ENCODE measurements at places on chromosomes 2 and 18.

GRCh38 chr2:217413193-217413592 lies 553.3 kb upstream of the TNP1 start:
- no peak for DNase-seq

DNA sequence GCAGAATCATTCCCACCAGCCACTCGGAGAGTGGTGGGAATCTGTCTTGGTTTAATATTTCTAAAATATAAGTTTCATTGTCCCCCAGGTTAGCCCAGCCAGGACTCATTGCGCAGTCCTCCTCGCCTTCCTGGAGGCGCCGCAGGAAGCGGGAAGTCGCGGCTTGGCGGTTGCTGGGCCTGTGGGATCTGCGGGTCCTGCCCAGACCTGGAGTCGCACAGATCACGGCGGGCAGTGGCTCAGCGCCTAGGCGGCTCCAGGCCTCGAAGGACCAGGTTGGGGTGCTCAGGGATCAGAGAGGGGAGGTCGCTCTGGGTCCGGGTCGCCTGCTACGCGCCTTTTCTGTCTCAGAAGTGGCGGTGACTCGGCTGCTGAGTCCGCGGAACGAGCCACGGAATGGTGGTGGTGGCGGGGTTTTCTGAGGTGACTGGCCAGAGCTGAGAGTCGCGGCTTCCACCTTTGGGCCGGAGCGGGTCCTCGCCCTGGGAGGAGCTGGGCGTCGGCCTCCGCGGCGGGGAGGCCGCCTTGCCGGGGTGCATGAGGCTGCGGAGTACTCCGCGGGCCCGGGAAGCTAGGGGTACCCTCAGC lies 2.6 kb downstream of the HOXD3 start:
- no peak for DNase-seq

DNA sequence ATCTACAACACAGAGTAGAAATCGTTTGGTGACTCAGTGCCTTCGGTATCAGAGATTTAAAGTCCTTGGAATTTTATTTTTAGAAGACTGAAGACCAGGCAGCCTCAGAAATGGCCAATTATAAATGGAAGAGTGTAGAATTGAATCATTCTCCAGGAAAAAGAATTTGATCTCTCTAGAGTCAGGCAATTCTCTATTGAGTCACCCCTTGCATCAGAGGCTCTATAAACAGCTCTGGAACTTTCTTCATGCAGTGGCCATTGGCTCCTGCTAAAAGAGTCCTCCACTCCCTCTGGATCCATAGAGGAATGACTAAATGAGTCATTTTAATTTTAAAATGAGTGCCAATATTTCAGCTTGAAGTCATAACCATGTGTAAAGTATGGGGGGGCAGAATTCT lies 816.2 kb downstream of the TDRD15 start:
- no peak for DNase-seq

DNA sequence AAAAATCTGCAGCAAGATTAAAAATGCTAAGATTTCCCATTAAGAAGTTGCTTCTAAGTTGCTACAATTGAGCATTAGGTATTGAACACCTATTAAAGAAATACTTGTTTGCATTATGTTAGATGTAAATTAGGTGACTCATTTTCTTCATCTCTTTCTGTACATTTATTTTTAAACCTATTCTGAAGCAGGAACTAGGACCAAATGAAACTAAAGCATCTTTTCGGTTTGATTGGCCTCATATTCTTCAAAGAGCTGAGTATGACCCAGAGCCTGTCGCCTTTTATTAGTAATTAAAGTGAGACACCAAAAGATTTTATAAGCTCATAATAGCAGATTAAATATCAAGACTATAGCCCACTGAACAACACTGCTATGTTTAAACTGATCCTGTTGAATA lies 83.4 kb upstream of the ZEB2 start:
- DNase-seq = no peak

DNA sequence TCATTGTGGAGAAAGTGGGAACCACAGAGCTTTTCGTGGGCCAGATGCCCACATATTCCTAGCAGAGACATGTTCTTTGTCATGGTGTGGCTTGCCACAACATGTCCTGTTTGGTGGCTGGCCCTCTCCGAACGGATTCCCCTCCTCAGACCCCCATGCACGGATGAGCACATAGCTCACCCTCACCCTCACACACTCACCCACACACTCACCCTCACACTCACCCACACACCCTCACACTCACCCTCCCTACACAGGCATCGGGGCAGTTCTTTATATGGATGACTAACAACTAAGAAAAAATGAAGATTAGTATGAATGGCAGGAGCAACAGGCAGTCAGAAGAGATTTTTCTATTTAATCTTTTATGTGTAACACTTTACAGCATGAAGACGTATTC lies 149.9 kb downstream of the ZNF236 start:
- DNase-seq = no peak

- no peak for DNase-seq
Measured at GRCh38 chr18:68178921-68179320, 536.0 kb downstream of the TMX3 start.

DNA sequence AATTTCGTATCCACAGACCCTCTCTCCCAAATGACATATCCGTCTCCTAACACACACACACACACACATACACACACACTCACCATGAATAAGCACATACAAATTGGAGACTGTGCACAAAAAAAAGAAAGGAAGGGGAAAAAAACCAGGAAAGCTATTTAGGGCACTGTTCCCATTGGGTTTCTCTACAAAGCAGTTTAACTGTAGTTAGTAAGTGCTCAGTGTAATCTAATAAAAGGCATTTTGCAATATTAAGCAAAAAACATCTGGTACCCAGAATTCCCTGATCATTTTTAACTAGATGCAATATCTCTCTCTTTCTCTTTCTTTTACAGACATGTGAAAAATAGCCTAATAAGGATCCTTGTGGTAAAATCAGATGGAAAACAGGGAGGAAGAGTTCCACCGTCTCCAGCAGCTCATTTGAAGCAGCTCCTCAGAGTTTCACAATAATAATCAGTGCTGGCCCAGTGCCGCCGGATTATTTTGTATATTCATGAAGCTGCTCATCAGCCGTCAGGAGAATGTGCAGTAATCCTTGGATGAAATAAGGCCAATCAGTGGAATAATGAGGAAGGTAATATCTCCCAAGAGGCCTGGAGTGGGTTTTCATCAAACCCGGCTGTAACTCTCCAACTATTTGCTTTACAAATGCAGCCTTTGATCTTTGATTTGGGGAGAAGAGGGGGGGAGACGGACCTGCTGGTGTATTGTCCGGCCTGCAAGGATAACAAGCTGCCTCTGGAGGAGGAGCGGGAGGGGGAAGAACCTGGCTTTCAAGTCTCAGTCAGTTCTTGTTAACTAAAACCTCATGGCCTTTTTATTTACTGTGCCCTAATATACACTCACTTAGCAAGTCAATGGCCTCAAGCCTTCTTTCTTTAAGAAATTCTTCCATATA lies 227.6 kb upstream of the SMIM21 start:
- no peak for DNase-seq

DNA sequence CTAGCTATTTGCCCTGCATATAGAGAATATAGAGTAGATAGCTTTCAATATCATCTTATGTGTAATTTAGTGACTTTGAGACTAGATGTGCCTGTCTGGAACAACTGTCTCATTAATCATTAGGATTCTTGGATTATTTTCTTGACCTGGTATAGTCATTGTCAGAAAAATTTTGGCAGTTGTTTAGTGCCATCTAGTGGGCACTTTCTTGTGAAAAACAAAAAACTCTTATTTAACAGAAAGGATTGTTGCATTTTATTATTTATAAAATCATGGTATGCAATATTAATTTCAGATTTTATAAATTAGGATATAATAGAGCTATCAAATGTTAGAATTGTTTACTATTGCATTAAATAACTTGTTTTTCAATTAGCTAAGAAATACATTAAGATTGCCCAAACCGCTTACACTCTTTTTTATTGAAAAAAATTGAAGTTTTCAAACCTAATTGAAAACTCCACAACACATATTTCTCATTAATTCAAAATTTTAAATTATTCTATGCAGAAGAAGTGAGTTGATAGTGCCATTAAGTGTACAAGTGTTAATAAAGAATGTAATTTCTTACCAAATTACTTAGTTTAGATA lies 80.3 kb downstream of the DYNAP start:
- peak; percentile 36 for DNase-seq

- DNase-seq = peak; percentile 23
Measured at GRCh38 chr2:202965810-202966460, 48.7 kb upstream of the NBEAL1 start.

- DNase-seq = no peak
Measured at GRCh38 chr2:40093021-40093675, 314.1 kb upstream of the THUMPD2 start.

DNA sequence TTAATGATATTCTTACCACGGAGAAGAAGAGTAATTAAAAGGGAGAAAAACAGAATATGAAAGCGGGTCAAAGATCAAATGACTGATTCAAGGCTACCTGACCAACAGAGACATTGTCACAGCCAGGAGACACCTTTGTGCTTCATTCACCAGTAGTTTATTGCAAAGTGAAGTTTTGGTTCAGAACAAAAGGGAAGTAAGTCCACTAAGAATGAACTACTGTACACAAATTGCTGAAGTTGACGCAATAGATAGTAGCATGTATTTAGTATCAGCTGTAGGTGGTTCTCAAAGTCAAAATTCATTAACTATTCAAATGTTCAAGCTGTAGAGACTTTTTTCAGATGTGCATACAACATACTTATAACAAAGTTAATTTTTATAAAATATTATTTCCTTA lies 64.7 kb upstream of the COX7A2L start:
- DNase-seq = no peak

- DNase-seq = no peak
Measured at GRCh38 chr18:78913395-78913794, 66.2 kb upstream of the SALL3 start.

GRCh38 chr2:225326969-225327368 lies 72.5 kb upstream of the NYAP2 start:
- no peak for DNase-seq

Measured in glomerular endothelial cell (primary cell).